ENCODE measurements at places on chromosomes 12 and 14.

- DNase-seq: no peak
Observed at GRCh38 chr14:51614707-51615106, 37.0 kb upstream of the FRMD6 start.

GRCh38 chr12:124028555-124028925 lies 55.5 kb downstream of the ZNF664 start:
- no peak for DNase-seq

GRCh38 chr12:91590966-91591638 lies 408.5 kb upstream of the DCN start:
- no peak for DNase-seq

DNA sequence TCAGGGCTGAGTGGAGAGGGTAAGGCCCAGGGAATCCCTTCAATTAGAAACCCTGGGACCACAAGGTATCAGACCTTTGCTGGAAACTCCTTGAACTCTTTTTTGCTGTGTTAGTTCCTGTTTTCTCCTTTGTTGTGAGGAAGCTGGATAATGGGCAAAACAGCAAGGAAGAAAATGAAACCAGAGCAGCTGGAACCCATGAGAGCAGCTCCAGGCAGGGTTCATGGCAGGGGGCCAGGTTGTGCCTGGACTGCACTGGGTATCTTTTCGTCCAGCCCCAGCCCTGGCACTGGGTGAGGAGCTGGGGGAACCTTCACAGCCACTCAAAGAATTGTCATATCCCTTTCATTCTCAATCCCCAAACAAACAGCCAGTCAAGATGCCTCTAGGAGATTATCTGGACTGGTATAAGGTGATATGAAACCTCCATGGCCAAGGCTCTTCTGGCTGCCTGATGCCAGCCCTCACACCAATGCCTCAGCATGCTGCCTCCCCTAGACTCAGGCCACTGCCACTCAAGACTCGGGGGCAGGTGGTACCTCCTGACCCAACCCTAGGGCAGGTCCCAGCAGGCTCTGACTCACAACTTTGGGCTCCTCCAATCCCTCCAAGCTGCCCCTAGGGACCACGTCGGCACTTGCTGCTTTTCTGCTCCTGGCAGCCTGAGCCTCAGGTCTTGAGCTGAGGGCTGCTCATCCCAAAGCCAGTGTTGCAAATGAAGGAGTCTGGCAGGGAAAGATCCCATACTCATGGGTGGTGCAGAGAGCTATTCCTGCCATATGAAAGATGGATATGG lies 16.5 kb downstream of the FAM186B start:
- DNase-seq: no peak

DNA sequence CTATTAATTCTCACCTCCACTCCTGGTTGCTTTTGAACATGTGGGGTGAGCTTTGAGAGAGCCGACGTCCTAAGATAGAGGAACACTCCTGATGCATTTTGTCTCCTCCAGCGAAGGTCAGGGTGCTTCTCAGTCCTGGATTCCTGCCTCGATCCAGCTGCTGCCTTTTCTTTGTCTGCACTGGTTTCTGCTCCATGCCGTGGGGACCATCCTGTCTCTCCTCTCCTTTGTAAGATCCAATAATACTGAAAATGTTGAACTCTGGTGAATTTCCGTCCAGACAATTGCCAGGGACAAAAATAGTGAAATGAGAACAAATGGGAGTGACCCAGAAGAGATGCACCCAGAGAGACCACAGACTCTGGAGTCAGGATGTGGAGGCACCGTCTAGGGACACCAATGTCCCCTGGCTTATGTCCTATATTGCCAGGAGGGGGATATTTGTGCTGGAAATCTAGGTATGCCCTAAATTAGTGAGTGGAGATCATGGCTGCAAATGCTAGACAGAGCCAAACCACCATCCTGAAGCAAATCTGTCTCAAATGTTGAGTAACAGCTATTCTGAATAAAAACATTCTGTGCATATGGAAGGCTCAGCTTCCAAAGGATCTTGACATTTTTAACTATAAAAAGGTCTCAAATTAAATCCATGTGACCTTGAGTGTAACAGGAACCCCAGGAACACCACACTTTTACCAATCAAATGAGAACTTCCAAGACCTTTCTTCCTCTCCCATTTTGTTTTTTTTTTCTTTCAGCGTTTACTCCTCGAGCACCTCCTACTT lies 170.9 kb downstream of the PPM1H start:
- DNase-seq: no peak

DNA sequence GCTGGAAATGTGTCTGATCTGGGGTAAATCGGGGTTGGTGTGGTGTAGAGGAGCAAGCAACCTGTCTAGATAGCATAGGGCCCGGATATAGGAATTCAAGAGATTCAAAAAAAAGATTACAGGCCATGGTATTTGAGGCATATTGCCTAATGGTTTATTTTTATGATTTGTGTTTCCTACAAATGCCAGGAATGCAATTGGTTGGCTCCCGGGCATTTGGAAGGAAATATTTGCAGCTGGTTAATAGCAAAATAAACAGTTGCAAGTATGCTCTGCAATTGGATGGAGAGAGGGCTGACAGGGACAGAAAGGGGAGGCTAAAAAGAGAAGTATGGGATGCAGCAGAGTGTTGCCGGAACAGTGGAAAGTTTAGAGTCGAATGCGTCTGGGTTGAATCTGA lies 315.6 kb upstream of the ATP2B1 start:
- DNase-seq: no peak

DNA sequence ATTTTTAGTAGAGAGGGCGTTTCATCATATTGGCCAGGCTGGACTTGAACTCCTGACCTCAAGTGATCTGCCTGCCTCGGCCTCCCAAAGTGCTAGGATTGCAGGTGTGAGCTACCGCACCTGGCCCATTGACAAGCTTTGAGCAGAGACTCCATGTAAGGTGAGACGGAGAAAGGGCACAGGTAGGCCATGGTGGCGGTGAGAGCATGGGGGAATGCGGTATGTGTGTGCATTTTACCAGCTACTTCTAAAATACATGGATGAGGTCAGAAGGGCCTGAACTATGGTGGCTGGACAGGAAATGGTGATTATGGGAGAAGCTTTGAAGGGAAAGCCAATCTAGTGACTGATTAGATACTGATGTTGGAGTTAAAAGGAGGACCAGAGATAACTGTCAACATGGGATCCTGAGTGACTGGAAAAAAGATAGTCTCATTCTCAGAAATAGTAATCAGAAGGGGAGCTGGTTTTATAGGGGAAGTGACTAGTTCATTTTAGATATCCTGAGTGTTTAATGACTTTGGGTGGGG lies 21.9 kb upstream of the PTPRB start:
- DNase-seq: no peak

DNA sequence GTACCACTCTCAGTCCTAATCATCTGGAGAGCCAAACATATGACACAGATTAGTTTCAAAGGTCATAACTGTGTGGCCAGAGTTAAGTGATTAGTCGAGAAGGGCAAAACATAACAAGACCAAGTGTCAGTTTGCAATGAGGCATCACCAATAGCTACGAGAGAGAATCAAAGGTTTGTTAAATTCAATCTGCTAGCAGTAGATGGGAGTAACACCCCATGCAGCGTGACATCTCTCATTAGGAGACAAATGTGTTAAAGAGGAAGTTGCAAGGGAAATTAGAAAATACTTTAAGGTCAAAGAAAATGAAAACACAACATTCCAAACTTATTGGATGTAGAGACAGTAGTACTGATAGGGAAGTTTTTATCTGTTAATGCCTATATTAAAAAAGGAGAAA lies 135.7 kb upstream of the SYT10 start:
- no peak for DNase-seq

GRCh38 chr14:42715316-42715715 lies 1108.6 kb downstream of the LRFN5 start:
- DNase-seq: no peak

- DNase-seq: no peak
Observed at GRCh38 chr12:122096591-122097149, 18.1 kb downstream of the MLXIP start.

DNA sequence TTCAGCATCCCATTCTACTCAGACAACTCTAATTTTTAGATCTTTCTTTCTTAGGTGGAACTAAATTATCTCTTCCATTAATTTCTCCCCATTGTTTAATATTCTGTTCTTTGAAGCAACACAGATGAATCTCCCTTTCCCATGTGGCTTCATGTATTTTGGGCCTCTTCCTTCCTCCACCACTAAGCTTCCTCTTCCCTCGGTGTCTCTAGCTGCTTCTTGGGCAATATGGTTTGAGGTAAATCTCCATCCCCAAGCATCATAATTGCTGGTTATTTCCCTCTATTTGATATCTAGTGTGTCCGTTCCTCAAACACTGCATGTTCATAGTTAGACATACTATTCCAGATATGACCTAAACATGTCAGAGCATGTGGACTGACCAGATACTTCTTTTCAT lies 119.2 kb downstream of the PELI2 start:
- DNase-seq: no peak

- DNase-seq: no peak
Observed at GRCh38 chr12:87804386-87804785, 224.8 kb downstream of the C12orf50 start.

DNA sequence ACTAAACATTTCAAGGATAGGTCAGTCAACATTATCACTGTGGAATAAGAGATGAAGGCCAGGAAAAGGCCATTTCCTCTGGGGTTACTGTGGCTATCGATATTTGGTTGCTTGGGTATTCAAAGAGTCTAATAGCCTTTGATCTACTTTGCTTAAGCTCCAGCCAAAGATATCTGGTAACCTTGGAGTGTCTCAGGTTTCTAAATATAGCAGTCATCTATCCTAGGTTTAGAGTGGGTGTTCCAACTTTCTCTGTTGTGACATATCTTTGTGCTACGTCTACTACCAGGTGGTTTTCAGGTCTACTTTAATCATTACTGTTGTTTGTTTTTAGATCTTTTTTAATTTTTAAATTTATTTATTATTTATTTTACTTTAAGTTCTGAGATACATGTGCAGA lies 42.4 kb downstream of the RDH12 start:
- DNase-seq: no peak

GRCh38 chr14:68944162-68944561 lies 34.9 kb downstream of the ACTN1 start:
- no peak for DNase-seq

DNA sequence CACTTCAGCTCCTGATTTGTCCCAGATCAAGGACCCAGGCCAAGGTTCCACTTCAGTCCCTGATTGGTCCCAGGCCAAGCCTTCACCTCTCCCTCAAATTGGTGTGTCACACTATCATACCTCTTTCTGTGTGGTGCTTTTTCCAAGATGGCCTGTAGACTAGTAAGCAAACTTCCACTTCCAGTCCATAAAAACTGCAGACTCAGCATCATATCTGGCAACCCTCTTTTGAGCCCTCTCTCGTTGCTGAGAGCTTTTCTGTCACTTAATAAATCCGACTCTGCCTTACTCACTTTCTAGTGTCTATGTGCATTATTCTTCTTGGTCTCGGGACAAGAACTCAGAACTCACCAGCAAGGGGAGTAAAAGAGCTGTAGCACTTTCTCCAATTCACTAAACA lies 1395.1 kb downstream of the LRFN5 start:
- no peak for DNase-seq

- DNase-seq: peak; percentile 3
Observed at GRCh38 chr14:68666899-68667298, 126.0 kb downstream of the ZFP36L1 start.

GRCh38 chr14:98937021-98937420 lies 335.0 kb downstream of the BCL11B start:
- DNase-seq: no peak

DNA sequence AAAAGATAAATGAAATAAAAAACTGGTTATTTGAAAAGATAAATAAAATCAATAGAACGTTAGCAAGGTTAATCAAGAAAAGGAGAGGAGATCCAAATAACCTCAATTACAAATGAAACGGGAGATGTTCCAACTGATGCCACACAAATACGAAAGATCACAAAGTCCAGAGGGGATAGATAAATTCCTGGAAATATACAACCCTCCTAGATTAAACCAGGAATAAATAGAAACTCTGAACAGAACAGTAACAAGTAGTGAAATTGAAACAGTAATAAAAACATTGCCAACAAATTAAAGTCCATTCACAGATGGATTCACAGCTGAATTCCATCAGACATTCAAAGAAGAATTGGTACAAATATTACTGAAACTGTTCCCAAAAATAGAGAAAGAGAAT lies 12.4 kb downstream of the CLEC1A start:
- DNase-seq: no peak

DNA sequence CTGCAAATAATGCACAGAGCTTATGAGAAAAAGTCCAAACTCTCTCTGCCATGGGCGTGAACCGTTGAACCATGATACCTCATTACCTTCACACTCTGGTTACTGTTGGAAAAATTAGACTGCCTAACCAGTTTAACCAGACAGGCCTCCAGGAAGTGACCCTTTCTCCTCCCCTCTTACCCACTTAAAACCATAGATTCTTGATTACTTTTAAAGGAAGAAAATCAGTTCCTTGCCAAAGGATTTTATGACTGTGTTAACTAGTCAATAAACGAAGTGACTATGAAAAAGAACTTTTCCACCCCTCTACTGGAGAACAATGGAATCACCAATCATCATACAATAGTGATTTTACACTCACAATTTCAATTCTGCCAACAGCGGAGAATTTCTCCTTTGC lies 254.0 kb upstream of the ATP2B1 start:
- no peak for DNase-seq

Measured in ecto neural progenitor cell (in vitro differentiated cells).